ENCODE measurements at places on chromosomes 16 and 17. TPM values are rescaled to one million over a fixed set of nuclear protein-coding genes. Genes with fewer than 3 reads are reported as not detected.

The ADGRG1 gene
- total RNA-seq, result 5.6 TPM

The KIF1C gene
- 37.3 TPM for total RNA-seq

The UNC45B gene
- total RNA-seq, result 0.20 TPM

The RNF167 gene
- total RNA-seq, result 202 TPM

The SPNS2 gene
- 6.9 TPM for total RNA-seq

DNA sequence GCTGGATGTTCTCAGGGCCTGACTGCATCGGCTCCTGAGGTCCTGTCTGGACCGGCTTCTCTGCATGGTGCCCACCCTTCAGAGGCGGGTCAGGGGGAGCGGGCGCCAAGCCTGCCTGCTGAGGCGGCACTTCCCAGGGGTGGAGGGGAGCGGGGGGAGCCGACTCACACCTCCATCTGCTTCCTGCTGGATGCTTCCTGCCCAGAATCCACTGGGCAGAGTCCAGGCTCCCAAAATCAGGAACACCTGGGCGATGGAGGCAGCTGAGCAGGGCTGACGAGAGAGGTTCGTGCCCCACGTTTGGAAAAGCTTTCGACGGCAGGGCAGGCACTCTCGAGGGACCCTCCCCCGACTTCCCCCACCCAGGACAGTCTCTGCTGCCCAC is 42.2 kb downstream of the TIMM22 start:
- DNase-seq, result no peak

GRCh38 chr17:43616852-43617251 is 44.9 kb downstream of the MEOX1 start:
- no peak for DNase-seq

GRCh38 chr16:57676553-57677085 is 8.5 kb downstream of the ADGRG3 start:
- no peak for DNase-seq

- peak; percentile 90 for DNase-seq
These were observed at the start of gene VEZF1 for GRCh38 chr17:57987581-57988300. Gene VEZF1, minus strand, starts transcription at chr17:57988254. Its CDS starts 143 bp downstream, at chr17:57988111.

GRCh38 chr17:63425483-63425882 is 20.6 kb downstream of the CYB561 start:
- peak; percentile 66 for DNase-seq

- no peak for DNase-seq
These were observed 1.2 kb downstream of the ASGR1 start for GRCh38 chr17:7177954-7178477.

DNA sequence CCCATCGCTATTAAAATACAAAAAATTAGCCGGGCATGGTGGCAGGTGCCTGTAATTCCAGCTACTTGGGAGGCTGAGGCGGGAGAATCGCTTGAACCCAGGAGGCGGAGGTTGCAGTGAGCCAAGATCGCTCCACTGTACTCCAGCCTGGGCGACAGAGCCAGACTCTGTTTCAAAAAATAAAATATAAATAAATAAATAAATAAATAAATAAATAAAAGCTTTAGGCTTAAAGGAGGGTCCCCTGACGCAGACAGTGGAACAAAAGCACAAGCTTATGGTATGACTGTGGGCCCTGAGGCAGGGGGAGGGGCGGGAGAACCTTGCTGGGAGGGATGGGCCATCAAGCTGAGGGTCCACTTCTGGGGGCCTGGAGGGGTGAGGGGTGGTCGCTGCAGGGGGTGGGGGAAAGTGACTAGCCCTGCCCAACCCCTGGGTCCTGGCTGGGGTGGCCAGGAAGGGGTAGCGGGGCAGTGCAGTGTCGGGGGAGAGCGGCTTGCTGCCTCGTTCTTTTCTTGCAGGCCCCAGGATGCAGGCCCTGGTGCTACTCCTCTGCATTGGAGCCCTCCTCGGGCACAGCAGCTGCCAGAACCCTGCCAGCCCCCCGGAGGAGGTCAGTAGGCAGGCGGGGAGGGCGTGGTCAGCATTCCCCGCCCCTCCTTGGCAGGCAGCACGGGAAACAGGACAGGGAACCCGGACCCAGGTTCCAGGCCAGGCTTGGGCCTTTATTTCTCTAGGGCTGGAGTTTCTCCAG is 4.7 kb downstream of the SERPINF1 start:
- DNase-seq, result no peak

DNA sequence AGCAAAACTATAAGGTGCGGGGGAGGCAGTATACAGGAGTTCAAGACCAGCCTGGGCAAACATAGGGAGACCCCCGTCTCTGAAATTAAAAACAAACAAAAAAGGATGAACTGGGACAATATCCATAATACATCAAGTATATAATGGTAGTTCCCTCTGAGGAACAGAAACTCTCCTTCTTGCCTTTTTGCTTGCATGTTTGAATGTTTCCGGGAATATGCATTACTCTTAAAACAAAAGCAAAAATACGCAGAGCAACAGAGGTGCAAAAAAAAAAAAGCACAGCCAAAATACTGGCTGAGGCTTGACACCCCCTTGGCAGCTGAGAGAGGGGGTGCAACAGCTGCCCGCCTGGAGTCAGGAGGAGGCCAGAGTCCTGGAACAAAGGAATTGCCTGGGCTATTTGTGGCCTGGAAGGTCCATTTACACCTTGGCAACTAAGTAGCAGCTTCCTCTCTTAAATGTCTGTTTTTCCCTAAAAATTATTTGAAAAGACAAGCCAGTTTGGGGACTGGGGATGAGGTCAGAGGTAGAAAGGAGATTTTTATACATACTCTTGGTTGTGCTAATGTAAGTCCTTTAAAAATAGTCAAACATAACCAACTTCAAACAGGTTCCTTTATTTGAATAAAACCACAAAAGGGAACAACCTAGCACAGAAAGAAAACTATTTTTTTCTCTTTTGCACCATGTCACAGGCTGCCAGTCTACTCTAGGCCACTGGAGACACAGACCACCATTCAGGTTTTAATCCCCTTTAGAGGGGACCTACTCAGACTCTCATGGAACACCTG is 19.5 kb downstream of the USP7 start:
- DNase-seq, result no peak

DNA sequence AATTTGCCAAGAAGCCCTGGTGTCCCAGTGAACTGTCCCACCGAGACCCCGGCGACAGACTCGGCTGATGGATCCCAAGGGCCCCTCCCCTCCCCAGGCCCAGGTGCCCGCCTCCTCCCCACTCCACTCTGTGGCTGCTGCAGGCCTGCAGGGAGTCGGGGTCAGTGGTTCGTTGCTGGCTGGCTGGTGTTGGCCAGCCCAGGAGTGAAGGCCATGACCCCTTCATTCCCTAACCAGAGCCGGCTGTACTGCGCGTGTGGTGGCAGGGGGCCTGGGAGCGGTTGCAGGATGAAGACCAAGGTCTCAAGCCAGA is 9.2 kb upstream of the TBX2 start:
- DNase-seq, result no peak

GRCh38 chr17:14762736-14763479 is 462.0 kb downstream of the HS3ST3B1 start:
- DNase-seq, result no peak
